ENCODE measurements at places on chromosomes 12 and 14.
A peak's percentile ranks its signal among the peaks of the same experiment; 100 is the strongest.

DNA sequence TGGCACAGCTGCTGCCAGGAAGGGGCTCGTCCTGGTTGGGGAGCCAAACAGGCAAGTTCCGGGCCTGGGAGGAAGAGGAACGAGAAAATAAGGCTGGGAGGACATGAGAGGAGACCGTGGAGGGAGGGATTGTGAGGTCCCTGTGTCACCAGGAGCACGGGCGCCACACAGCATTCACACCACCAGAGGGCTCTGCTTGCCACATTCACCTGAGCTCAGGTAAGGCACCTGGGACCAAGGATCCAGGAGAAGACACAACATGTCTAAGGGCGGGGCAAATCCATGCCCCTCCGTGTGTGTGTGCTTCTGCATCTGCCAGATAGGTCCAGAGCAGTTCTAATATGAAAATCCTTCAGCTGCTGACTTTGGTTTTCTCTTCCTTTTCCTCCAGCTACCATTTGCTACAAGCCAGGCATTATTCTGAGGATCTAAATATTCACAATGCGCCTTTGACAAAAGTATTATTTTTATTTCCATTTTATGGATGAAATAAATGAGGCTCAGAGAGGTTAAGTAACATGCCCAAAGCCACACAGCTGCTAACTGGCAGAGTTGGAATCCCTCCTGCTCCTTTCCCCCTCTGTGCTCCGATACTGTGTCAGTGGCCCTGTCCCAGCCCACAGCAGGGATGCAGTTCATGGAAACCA is 14.6 kb downstream of the RAPGEF3 start:
- DNase-seq, result peak; percentile 28

DNA sequence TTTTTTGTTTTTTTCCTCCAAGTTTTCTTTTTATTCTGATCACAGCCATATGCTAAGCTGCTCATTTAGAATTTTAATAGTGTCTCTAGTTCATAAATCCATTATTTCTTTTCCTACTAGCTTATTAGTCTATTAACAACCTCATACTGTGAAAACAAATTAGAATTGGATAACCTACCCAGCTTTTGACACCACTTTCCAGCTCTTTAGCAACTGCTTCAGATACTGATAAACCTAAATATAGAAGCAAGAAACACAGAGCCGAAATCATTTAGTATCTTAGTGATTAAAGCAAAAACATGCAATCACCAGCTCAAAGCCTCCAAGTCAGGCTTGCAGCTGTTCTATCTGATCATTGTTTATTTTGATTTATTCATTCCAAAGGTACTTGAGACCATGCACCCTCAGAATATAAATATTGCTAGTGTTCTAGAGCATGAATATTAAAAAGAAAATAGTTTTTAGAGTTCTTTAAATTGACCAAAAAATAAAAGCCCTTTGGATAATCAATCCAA is 121.5 kb downstream of the STXBP6 start:
- DNase-seq, result no peak

DNA sequence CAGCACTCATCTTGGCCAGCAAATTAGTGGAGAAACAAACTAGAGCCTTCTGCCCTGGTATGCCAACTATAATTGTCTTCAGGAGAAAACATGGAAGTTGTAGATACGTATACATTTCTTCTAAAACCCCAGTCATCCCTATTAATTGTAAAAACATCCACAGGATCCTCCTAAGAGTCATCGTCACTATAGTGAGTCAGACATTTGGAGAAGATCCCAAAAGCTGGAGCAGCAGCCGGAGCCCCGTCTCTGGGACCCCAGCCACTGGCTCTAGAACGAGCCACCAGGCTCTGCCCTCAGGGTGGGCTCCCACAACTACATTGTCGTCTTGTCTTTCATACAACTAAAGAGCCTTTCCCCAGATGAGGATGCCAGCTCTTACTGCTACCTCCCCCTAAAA is 15.5 kb downstream of the PRKAB1 start:
- no peak for DNase-seq

DNA sequence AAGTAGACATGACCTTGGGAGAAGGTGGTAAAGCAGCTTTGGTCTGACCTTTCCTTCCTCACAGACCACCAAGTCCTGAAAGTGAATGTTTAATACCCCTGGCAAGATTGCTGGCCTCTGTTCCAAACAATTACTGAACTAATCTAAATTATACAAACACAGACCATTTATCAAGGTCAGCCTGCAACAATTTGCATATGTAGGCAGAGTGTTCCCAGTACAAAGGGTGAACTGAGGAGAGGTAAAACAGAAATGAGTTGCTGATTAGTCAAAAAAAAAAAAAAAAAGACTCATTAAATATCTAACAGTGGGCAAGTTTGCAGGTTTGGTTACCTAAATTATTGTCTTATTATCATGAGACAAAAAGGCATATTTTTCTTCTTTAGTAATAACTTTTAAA is 506.5 kb downstream of the TMEM117 start:
- DNase-seq, result no peak

GRCh38 chr14:31880935-31881334 is 196.2 kb upstream of the ARHGAP5 start:
- DNase-seq, result no peak

DNA sequence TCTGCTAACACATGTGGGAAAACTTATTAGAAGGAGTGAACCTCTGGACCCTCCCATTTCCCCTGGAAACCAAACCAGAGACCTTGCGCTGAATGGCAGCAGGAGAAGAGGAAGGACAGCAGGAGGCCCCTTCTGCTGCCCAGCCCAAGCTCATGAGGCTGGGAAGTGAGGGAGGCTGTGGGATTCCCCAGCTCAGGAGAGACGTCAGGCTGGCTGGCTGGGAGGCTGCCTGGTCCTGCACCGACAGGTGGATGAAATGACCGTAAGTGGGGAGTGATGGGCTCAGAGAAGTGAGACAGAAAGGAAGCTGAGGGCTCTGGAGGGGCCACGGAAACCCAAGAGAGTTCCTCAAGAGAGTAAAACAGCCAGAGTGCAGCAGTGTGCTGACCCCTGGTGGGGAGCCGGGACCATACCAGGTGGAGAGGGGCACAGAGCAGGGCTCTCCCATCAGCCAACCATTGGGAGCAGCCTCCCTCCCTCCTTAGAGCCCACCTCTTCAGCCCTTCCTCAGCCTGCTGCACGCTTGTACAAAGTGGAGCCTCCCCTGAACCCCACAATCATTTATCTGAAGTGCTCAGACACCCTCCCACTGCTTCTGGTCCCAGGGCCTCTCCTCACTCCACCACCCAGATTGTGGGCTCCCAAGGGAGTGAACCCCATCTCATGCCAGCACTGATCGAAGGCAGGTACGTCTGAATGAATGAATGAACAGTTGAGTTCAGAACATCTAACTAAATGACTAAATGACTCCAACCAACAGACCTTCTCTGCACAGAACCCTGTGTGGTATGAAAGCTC is 14.0 kb downstream of the TAMALIN start:
- peak; percentile 19 for DNase-seq

GRCh38 chr12:89568484-89568883 is 42.6 kb upstream of the POC1B start:
- no peak for DNase-seq

DNA sequence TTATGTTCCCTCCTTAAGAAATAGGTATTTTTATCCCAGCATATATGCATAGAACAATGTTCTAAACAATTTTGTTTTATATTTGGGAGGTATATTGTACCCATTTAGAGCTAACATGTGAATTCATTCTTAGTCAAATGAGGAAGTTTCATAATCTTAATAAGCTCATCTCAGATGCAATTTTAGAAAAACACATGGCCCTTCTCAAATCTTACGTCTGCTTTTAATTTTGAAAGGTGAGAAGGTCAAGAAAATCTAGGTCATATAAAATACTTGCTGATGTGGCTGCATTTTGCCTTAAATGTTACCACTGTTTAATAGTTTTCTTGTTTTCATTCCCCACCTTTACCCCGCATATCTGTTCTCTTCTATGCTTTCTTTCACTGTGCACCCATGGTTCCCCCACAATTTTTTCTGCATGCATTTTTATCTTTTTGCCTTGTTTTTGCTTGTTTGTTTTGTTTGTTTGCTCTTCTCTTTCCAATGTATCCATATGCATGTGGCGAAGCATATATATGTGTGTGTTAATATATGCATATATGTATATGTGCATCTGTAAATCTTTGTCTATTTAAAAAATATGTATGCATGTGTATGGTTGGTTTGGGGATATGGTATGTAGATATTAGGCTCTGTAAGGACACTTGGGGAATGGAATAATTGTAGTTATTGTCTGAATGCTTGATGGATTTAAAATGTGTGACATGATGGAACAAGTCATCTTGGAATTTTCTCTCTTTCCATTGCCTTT is 317.1 kb downstream of the BCAT1 start:
- DNase-seq, result no peak

DNA sequence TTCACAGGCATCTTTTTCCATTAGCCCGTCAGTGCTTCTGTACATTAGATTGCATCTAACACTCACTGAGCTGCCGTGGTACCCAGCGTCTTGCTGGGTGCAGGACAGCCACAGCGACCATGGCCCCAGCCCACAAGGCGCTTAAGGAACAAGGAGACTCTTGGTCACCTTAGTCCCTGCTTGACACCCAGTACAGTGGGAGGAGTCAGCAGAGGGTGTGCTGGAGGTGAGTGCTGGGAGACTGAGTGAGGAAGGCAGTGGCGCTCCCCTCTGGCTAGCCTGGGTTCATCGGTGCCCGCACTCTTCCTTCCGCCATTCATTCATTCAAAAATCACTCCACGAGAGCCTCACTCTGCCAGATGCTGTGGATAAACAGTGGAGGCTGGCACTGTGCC is 21.8 kb downstream of the FBLN5 start:
- no peak for DNase-seq

DNA sequence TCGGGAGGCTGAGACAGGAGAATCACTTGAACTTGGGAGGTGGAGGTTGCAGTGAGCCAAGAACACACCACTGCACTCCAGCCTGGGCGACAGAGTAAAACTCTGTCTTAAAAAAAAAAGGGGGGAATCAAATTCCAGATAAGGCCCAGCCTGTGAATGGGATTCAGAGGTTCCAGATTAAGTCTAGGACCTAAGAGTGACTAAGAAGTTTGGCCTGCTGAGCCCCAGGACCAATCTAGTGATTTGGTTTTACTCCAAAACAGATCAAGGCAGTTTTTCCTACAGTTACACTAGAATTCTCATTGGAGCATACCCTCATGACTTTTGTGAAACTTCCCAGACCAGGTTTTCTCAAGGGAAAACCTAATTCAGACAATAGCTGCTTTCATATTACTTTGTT is 22.8 kb downstream of the EXOC5 start:
- no peak for DNase-seq

- DNase-seq, result no peak
Observed at GRCh38 chr14:74886001-74886400, 4.3 kb downstream of the DLST start.

DNA sequence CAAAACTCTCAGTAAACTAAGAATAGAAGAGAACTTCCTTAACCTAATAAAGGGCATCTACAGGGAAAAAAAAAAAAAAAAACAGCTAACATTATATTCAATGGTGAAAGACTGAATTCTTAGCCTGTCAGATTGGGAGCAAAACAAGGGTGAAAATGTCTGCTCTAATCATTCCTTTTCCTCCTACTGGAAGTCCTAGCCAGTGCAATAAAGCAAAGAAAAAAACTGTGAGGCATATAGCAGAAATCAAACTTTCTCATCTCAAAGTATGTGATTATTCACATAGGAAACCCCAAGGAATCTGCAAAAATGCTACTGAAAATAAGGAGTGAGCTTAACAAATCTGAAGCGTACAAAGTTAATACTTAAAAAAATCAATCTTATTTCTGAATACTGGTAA is 170.7 kb downstream of the NUAK1 start:
- no peak for DNase-seq

DNA sequence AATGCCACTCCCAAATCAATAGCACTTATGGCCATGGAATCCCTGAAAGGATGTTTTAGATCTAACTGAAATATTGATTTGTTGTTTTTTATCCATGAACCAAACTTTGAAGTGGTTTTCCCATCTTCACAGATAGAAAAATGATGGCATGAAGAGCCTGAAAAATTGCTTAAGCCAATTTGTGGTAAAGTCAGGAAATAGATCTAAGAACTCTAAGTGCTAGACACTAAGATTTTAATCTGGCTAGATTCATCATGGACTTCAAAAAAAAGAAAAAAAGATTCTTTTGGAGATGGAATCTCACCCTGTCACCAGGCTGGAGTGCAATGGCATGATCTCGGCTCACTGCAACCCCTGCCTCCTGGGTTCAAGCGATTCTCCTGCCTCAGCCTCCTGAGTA is 45.0 kb upstream of the STRN3 start:
- no peak for DNase-seq

- DNase-seq, result peak; percentile 6
Observed at GRCh38 chr14:93619176-93619793, 169.0 kb downstream of the PRIMA1 start.

GRCh38 chr12:84329938-84330337 is 582.7 kb downstream of the SLC6A15 start:
- DNase-seq, result no peak

DNA sequence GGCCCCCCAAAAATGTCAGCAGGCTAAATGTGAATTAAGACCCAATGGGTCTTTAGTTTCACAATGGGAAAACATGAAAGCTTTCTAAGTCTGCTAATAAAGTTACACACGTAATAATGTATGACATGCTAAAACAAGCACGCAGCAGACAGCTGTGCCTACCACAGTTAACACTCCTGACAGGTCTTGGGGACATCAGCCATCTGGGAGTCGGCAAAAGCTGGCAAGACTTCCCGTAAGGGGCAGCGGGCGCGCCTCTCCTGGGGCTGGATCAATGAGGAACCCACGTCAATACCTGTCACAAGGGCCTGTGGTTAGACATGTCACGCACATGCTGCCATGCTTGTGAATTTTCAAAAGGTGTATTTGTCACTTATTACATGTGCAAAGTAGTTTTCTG is 45.0 kb downstream of the ACTN1 start:
- DNase-seq, result no peak
